ENCODE measurements at places on chromosomes 13 and 19.
A peak's percentile ranks its signal among the peaks of the same experiment; 100 is the strongest.

DNA sequence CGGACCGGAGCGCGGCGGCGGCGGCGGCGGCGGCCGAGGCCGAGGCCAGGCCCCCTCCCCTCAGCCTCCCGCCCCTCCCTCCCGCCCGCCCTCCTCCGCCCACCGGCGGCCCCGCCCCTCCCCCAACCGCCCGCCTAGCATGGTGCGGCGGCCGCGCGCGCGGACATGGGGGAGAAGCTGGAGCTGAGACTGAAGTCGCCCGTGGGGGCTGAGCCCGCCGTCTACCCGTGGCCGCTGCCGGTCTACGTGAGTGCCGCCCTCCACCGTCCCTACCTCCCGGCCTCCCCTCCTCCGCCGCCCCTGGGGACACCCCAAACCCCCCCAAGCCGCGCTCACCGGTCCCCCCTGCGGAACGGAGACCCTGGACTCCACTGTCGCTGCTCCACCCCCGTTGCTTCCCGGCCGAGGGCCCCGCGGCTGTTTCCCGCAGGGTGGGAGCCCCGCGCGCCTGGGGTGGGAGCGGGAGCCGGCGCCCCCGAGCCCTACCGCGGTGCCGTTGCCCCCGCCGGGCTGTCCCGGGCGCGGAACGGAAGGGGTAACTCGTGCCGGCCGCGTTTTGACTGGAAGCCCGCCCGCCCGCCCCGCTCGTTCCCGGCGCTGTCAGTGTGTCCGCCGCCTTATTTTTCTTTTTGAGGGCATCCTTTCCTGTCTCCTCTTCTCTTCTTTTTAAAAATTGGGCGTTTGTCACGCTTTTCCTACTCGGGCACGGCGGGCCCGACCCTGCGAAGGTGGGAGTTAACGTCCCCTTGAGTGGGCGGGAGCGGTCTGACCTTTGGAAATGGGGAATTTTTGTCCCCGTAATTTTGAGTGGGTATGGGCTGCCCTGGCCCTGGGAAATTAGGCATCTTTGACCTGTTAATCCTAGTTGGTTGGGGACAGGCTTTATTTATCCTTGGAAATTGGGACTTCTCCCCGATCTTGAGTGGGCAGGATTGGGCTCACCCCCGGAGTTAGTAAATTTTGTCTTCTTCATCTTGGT lies 576 bp downstream of the DOT1L start:
- DNase-seq: no peak

DNA sequence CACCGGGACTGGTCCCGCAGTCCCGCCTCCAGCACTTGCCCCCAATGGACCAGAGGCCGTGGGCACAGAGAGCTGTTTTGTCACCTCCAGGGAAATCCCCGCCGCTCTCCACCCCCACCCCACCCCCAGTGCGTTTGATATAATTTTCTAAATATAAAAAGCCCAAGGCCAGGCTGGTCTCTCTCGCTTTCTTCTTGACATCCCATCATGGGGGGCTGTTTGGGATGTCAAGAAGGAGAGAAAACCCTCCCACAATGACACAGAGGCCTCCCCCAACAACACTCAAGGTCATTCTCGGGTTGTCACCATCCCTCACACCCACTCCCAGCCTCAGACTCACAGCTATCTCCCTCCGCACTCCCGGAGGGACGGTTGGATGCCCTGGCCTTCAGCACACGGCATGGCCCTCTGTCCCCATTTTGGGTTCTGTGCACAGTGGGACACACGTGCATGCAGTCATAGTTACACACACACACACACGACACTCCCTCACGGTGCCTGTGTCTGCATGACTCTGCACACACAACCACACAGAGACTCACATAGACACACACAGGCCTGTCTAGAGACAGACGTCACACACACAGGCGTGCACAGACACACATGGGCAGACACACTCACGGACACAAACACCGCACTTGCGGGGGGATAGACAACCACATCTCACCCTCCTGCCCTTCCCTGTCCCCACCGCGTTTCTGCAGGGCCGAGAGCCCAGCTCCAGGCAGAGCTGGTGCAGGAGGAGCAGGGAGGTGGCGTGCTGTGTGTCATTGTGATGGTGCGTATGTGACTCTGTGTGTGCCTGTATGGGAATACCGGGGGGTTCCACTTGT lies 4.8 kb upstream of the NFIC start:
- DNase-seq: no peak

GRCh38 chr19:54682306-54682856 lies 19.6 kb downstream of the LILRB4 start:
- no peak for DNase-seq

DNA sequence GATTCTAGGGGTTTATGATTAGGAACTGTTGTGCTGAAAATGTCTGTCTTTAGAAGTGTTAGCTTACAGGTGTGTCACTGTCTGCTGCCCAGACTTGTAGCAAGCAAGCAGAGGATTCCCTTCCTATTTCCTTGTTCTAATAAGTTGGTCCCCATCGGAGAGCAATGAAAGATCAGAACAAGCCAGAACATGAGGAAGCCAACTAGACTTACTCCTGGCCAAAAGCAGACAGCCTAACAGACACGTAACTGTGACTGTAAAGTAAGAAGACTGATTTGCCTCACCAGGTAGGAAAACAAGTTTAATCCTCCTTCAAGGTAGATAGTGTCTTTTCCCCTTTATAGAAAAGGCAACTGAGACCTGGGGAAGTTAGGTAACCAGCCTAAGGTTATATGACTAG lies 12.5 kb downstream of the POLR1D start:
- no peak for DNase-seq

DNA sequence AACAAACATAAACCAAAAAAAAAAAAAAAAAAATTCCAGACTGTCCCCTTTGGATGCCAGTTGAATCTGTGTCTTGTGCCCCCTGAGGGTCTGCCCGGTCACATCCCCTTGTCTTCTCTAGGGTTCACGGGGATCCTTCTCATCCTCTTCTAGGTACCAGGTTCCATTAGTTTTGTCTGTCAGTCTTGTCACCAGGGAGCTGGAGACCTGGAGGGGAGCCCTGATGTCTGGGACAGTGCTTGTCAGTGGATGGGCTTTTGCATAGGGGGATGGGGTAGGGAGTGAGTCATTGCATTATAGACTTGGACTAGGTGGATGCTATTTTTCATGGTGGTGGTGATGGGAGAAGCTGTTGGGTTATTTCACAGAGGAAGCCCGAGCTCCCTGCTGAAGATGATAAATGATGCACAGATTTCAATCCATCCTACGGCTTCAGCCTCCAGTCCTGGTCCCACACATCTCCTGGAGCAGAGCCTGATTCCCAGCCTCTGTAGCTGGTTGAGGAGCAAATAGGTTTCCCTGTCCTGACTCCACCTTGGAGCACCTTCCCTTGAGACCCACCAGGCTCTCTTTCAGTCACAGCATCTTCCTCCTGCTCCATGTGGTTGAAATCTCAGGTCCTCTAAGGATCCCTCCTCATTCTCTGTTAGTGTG lies 26.0 kb downstream of the WTIP start:
- no peak for DNase-seq

DNA sequence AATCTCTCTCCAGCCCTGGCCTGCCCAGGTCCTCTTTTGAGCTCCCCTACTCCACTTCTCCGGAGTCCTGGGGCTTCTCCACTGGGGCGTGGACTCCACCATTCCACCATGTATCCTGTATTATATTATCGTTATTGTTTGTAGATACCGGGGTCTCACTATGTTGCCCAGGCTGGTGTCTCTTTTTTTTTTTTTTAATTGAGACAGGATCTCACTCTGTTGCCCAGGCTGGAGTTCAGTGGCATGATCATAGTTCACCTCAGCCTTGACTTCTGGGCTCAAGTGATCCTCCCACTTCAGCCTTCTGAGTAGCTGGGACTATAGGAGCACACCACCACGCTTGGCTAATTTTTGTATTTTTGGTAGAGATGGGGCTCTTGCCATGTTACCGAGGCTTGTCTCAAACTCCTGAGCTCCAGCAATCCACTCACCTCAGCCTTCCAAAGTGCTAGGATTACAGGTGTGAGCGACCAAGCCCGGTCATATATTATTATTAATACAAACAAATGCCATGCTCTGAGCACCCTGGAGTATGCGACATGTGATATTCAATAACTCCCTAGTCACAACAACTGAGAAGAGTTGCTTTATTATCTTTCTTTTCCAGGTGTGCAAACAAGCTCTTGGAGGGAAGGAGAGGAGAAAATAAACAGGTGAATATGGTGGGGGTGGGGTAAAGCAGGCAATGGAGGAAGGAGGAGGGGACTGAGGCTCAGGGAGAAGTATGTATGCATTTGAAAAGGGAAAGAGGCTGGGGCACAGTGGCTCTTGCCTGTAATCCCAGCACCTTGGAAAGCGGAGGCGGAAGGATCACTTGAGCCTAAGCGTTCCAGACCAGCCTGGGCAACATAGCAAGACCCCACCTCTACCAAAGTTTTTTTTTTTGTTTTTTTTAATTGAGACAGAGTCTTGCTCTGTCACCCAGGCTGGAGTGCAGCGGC lies 2.8 kb upstream of the CERS4 start:
- no peak for DNase-seq

- no peak for DNase-seq
Observed at GRCh38 chr13:40271931-40272775, 394.3 kb downstream of the FOXO1 start.

DNA sequence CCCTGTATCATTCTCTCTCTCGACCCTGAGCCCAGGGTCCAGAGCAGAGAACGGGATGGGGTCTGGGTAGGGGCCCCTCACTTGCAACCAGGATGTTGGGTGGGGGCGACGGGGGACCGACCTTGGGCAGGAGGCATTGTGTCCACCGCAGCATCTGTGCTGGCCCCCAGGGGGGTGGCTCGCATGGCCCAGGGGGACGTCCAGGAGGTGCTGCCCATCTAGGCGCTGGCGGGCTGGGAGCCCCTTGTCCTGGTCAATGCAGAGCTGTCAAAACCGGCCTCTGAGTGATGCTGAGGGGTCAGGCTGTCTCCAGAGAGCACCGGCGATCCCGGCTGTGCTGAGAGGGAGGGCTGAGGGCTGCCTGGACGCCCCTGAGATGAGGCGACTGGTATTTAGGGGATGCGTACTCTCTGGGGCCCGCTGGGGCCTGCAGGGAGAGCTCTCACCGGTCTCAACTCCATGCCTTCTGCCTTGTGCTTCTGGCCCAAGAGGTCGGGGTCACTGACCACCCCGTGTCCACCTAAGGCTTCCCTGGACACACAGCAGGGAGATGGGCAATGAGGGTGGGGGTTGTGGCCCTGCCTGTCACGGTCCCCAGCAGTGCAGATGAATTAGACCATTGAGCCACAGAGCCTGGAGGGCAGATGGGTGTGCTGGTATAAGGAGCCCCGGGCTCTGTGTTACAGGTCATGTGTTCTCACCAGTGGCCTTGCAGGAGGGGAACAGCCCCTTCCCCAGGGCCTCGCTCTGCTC lies 8.6 kb downstream of the RPS9 start:
- DNase-seq: no peak

GRCh38 chr19:1423436-1424191 lies 14.6 kb upstream of the RPS15 start:
- no peak for DNase-seq

DNA sequence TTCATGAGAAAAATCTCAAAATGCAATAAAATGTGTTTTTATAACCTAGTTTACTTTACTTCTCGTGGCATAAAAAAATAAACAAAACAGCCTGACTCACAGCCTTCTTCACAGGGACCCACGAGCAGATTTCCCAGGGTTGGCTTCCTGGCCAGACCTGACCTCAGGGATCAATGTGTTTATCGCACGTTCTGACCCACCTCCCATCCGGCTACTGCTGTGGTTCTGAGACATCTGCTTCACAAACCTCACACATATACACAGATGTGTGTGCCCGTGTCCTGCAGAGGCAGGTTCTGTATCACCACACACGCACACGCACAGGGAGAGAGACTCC lies 118.3 kb downstream of the COL4A2 start:
- DNase-seq: peak; percentile 14

GRCh38 chr13:57638186-57638890 lies 6.8 kb downstream of the PCDH17 start:
- no peak for DNase-seq

GRCh38 chr19:36160821-36161596 lies 8.8 kb upstream of the COX7A1 start:
- DNase-seq: no peak

GRCh38 chr19:30621326-30621920 lies 249.2 kb downstream of the ZNF536 start:
- no peak for DNase-seq

- no peak for DNase-seq
Observed at GRCh38 chr13:113890774-113891480, 27.1 kb upstream of the GAS6 start.

GRCh38 chr19:29678484-29679106 lies 13.3 kb downstream of the PLEKHF1 start:
- DNase-seq: no peak

- no peak for DNase-seq
Observed at GRCh38 chr19:30281906-30282305, 90.3 kb upstream of the ZNF536 start.

GRCh38 chr13:58566176-58566575 lies 934.6 kb downstream of the PCDH17 start:
- no peak for DNase-seq

DNA sequence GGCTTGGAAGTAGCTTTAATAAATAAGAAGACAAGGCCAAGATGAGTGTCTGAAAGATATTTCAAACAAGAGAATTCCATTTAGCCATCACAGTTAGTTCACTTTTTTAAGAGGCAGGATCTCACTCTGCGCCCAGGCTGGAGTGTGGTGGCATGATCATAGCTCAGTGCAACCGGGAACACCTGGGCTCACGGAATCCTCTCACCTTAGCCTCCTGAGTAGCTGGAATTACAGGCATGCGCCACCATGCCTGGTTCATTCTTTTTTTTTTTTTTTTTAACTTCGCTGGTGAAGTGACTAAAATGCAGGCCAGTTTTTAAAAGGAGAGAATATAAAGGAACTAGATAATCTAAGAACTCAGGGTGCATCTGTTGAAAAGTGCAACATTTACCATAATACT lies 200.3 kb downstream of the KCTD12 start:
- DNase-seq: no peak

GRCh38 chr19:42440357-42441048 lies 2.2 kb downstream of the CXCL17 start:
- no peak for DNase-seq

- no peak for DNase-seq
Observed at GRCh38 chr13:75226733-75227435, 255.1 kb downstream of the TBC1D4 start.

- DNase-seq: no peak
Observed at GRCh38 chr19:39325778-39326665, 5.4 kb upstream of the LRFN1 start.

DNA sequence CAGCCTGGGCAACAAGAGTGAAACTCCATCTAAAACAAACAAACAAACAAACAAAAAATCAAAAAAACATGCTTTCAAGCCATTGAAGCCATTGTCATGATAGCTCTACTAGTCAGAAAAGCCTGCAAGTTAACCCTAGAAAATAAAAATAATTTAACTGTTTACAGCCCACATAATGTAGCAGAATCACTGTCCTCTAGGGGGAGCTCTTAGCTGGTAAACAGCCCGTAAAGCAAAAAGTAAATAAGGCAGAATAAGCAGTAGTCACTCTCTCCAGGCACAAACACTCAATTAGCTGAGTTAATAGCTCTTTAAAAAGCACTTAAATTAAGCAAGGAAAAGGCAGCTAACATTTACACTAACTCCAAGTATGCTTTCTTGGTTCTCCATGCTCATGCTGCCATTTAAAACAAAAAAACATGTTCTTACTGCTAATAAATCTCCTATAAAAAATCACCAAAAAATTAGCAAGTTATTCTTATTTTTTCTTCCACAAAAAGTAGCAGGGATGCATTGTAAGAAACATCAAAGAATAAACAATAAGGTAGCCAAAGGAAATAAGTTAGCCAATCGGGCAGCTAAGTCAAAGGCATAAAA lies 11.3 kb downstream of the LILRB4 start:
- no peak for DNase-seq
